ENCODE measurements at places on chromosomes 3 and 15.

DNA sequence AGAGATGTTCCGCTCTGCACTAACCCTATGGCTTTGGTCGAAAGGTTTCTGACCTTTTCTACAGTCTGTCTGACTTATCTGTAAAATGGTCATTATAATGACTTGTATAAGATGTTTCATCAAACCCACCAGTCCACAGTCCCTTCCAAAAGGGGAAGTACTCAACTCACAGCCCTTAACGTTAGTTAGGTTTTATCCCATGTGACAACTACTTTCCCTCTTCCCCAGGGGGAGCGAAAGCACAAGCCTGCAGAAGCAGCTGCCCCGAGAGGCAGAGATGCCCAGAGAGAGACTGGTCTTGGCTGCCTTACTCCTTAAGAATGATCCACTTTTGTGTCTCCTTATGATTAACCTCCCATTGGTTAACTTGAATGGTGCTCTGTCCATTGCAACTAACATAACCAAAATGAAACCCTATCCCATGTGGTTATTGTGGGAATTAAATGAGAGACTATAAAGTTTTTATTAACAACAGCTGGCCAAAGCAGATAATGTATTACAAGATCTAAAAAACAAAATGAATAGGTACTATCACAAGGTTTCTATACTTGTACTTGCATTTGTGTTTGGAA is 6.4 kb downstream of the ASTE1 start:
- no peak for ATAC-seq

DNA sequence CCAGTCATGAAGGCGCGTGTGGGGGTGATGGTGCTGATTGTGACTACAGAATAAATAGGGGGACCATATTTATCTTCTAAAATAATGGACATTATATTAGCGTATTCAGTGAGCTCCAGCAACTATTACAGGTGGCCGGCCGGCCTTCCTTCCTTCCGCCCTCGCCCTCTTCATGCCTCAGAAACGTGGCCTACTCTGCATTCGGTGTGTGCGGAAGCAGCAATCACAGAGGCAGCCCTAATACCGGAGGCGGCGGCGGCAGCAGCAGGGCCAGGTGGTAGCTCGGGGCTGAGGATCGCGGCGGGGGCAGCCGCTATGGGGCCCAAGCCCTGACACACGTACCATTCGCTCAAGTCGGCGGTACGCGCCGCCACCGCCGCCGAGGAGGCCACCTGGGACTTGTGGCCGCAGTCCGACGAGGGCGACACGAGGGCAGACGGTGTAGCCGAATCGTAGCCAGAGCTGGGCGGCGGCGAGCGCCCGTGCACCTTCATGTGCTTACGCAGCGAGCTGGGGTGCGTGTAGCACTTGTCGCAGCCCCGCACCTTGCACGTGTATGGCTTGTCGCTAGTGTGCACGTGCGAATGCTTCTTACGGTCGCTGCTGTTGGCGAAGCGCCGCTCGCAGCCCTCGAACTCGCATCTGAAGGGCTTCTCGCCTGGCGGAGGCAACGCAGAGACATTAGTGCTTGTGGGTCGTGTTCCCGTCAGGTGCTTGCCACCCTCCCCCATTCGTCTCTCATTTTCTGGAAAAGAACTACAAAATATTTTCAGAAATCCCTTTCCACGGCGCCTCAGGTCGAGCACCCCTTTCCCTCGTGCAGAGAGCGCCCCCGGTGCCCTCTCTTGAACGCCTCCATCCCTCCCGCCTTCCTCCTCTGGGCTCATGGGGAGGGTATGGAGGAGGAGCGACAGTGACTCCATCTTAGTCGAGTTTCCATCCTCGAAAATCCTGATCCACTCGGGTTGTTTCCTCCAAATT is 15.5 kb downstream of the ZIC4 start:
- no peak for ATAC-seq

DNA sequence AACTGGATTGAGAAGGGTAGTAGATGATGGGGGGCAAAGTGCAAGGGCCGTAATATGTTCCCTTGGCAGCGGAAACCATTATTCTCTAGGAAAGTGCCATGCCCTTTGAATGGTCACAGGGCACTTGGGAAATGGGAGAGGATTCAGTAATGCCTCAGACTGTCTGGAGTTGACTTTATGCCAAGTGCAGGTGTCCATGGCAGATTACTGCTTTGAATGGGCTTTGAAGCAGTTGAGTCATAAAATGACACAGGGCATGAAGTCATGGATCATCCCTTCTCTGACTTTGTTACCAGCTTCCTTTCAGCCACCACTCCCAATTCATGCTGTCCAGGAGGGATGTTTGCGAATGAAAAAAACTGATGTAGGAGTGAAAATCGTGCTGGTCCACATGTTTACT is 20.1 kb downstream of the AADACL2 start:
- ATAC-seq, result no peak

- ATAC-seq, result no peak
Measured at GRCh38 chr3:9008550-9009255, 45.4 kb upstream of the RAD18 start.

- ATAC-seq, result peak; percentile 89
Measured at GRCh38 chr3:192831111-192831644, 86.5 kb downstream of the MB21D2 start.

DNA sequence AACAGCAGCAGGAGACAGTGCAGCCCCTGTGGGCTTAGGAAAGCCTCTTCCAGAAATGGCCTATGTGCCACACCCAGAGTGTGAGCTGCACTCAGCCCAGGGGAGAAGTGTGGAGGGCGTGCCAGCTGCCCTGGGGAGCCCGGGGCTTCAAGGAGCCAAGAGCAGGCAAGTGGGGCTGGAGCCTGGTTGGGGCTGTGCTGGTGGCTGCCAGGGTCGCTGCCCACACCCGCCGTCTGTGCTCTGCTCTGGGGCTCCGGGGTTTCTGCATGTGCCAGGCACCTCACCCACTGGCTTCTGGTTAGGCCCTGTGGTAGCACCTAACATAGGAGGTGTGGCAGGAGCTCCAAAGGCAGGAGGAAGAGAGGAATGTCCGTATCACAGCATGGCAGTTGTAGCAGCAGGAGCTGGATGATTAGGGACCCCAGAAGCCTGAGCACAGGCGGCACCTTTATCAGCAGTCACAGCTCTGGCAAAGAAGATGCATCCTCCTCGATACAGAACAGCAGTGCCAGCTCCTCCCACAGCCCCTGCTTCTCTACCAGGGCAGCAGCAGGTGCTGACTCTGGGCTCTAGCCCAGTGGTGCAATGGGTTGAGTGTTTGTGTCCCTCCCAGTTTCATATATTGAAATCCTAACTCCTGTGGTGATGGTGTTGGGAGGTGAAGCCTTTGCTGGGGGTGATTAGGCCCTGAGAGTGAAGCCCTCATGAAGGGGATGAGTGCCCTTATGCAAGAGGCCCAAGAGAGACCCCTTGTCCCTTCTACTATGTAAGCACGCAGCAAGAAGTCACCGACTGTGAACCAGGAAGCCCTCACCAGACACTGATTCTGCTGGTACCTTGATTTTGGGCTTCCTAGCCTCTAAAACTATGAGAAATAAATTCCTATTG is 70.0 kb upstream of the KLF13 start:
- ATAC-seq, result no peak

- peak; percentile 81 for ATAC-seq
Measured at GRCh38 chr15:33040496-33040895, 154.0 kb downstream of the FMN1 start.

GRCh38 chr3:78096488-78097255 is 1056.8 kb downstream of the ROBO2 start:
- no peak for ATAC-seq

- no peak for ATAC-seq
Measured at GRCh38 chr3:129051871-129052340, 8.7 kb upstream of the GP9 start.

DNA sequence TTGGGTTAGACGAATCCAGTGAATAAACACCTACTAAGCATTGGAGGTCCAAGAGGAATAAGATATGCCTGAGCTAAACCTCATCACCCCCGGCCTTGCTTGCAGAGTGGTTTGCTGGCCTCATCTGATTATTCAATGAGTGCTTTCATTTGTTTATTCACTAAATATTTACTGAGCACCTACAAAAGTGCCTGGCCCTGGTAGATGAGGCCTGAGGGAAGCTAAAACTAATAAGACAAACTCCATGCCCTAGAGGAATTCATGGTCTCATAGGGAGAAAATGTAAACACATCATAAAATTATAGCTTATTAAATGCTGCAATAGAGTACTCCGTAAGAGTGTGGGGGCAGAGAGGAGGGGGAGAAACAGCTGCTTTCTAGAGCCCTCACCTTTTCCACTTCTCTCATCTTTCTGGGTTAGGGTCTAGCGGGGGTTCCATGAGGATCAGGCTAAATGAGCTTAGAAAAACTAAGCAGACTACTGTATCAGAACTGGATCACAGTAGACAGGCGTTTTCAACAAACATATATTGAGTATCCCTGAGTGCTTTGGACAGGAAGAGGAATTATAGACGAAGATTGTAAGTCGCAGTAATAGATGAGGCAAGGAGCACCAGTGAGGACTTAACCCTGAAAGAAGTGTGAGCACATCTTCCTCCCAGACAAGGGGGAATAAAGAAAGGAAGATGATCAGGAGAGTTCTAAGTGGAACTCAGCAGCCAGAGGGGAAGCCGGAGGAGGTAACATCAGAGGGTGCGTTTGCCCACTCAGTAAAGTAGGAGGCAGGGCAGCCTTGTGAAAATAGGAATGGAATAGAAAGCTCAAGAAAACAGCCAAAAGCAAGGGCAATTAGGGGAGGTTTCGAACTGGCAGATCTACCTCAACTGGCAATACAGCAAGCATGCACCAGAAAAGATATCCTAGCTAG is 31.5 kb upstream of the LAMP3 start:
- ATAC-seq, result no peak

- no peak for ATAC-seq
Measured at GRCh38 chr3:175200391-175201095, 341.4 kb downstream of the NAALADL2 start.

GRCh38 chr3:17846466-17846865 is 104.0 kb upstream of the TBC1D5 start:
- ATAC-seq, result no peak

- peak; percentile 49 for ATAC-seq
Measured at GRCh38 chr15:78944202-78944625, 632 bp downstream of the CTSH start.

DNA sequence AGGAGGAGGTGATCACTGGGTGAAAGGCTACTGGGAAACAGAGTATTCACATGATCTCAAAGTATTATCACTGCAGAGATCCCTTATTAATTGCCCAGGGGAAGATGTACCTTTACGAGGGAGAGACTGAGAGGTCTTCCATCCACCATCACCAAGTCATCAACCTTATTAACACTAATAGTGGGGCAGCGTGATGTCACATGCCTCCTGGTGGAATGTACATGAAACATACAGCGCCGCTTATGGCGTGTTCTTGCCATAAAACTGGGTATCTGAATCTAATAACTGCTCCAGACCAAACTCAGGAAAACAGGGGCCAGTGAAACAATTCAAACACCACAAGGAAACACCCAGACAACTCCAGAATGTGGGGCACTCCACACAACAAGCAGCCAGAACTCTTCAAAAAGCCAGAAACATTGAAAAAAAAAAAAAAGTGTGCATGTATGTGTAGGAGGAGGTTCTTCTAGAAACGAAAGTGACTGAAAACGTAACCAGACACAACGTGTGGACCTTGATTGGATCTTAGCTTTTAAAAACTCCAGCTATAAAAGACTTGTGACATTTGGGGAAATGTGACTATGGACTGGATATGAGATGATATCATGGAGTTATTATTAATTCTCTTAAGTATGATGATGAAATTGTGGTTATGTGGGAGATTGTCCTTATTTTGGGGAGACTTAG is 4.6 kb downstream of the STIMATE start:
- ATAC-seq, result peak; percentile 12

- ATAC-seq, result no peak
Measured at GRCh38 chr3:101638261-101638745, 38.6 kb downstream of the ZBTB11 start.

GRCh38 chr3:6799264-6799915 is 61.5 kb upstream of the GRM7 start:
- ATAC-seq, result no peak

Measured in activated T-helper 17 cell treated with anti-CD3 and anti-CD28 coated beads, Interleukin-2, amount 50 U/mL, for 72 hours (primary cell).